ENCODE measurements at places on chromosomes 4 and X.
A peak's percentile ranks its signal among the peaks of the same experiment; 100 is the strongest.

DNA sequence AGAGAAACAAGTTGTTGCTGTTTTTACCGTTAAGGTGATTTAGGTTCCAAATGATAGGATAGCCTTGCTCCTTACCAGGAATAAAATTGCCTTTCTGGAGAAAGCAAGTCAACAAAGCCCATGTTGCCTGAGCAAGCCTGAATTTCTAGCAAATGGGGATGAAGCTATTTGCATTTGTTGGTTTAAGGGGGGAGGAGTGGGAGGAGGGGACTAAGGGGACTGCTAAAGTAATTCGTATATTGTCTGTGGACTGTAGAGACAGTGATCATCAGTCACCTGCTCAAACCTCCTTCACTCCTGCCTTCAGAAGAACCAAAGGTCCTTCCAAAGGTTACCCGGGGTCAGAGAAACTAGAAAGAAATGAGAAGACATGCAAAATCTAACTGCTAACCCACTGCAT, 65.8 kb downstream of the SCML2 start:
- H3K27ac ChIP-seq, result no peak overlapping the region
- no peak for DNase-seq
- no peaks in the 10 kb centered on the region for H3K4me1 ChIP-seq

- H3K27me3 ChIP-seq, result no peaks in the 10 kb centered on the region
- H3K27ac ChIP-seq, result peak overlapping the region; percentile 76
- H3K4me1 ChIP-seq, result peaks cover 23% of the 10 kb centered on the region
- DNase-seq, result peak; percentile 93
- no peaks in the 10 kb centered on the region for H3K36me3 ChIP-seq
Measured at GRCh38 chr4:113435893-113436292, 325.6 kb downstream of the CAMK2D start.

DNA sequence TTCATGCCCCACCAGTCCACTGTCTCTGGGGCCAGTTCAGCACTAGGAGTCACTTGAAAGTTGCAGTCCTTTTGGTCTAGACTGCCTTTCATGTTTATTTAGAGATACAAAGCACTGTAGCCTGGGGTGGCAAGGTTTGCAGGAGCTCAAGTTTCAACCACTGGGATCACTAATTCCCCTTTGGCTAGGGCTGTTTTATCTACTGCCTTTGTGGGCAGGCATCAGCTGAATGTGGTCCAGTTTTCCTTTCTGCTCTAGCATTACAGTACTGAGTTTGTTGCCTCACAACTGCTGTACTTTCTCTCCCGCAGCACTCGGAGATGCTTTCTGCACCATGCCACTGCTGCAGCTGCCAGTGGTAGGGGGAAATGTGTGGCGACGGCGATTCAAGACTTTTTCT, 222.3 kb upstream of the HDX start:
- no peaks in the 10 kb centered on the region for H3K4me1 ChIP-seq
- no peak overlapping the region for H3K27ac ChIP-seq
- H3K36me3 ChIP-seq, result no peaks in the 10 kb centered on the region

- H3K27me3 ChIP-seq, result no peaks in the 10 kb centered on the region
- no peaks in the 10 kb centered on the region for H3K4me1 ChIP-seq
- no peak overlapping the region for H3K4me3 ChIP-seq
- no peaks in the 10 kb centered on the region for H3K36me3 ChIP-seq
- no peak overlapping the region for H3K27ac ChIP-seq
Measured at GRCh38 chr4:83316459-83317165, 18.0 kb downstream of the HPSE start.

DNA sequence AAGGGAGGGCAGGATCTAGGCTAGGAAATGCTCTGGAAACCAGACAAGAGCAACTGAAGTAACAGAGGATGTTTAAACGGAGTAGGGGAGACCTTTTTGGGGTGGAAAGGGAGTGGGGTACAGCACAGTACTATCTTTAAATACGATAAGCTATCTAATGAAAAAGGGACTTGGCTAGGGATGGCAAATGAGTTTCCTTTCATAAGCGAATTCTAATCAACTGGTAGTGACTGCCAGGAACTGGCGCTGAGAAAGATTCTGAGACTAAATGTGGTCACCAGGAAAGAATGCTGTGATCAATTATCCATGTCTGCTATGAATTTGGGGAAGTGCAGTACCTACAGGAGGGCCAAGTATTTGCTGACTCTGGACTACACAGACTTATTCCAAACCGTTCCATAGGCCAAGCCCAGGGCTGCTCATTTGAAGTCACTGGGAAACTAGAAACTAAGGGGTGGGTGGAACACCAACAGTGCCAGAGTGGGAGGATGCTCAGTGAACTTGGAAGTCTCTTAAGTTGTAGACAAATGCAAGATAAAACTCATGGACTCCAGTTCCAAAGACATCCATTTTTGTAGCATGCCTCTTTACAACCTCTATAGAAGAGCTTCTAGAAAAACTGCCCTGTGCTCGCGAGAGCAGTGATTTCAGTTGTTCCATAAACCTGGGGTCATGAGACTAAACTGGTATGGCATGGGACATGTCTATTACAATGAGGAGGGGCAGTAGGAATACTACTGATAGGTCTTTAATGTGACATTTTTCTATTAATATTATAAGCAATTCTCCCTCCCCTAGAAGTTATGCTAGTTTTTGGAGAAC, 2.0 kb downstream of the TRAPPC2 start:
- no peak overlapping the region for H3K27ac ChIP-seq
- H3K4me3 ChIP-seq, result no peak overlapping the region
- DNase-seq, result peak; percentile 5

- H3K27ac ChIP-seq, result no peak overlapping the region
- peaks cover 2% of the 10 kb centered on the region for H3K4me1 ChIP-seq
- DNase-seq, result no peak
- H3K27me3 ChIP-seq, result no peaks in the 10 kb centered on the region
- H3K36me3 ChIP-seq, result no peaks in the 10 kb centered on the region
Measured at GRCh38 chr4:172780566-172781081, 388.0 kb upstream of the GALNT7 start.

- no peak overlapping the region for H3K27ac ChIP-seq
- H3K4me1 ChIP-seq, result no peaks in the 10 kb centered on the region
- no peaks in the 10 kb centered on the region for H3K36me3 ChIP-seq
- no peaks in the 10 kb centered on the region for H3K27me3 ChIP-seq
Measured at GRCh38 chr4:122815248-122815647, 11.4 kb upstream of the FGF2 start.

DNA sequence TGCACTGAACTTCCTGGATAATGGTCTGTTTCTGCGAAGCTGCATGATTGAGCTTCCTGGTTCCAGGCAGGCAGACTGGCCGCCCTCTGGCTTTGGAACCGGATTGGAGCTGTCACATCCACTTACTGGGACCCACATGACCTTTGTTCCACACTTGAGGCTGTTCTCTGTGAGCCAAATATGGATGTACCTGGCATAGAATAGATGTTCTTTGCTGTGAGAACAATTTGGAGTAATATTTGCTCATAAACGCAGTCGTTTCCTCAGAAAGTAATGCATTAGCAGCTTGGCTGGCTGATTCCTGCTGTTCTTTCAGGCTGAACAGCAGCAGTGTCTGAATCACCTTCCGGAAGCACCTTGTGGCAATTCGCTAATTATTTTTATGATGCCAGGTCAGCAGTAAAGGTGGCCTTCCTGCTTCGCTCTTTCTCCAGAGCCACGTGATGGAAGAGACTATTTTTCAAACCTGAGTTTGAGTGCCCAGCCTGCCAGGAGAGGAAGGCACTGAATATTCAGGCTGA, 78.1 kb upstream of the BOD1L1 start:
- no peak for DNase-seq
- no peak overlapping the region for H3K27ac ChIP-seq
- H3K27me3 ChIP-seq, result no peaks in the 10 kb centered on the region
- H3K36me3 ChIP-seq, result no peaks in the 10 kb centered on the region
- H3K4me3 ChIP-seq, result no peak overlapping the region
- no peaks in the 10 kb centered on the region for H3K4me1 ChIP-seq

- peaks cover 10% of the 10 kb centered on the region for H3K27me3 ChIP-seq
- no peak for DNase-seq
- H3K4me3 ChIP-seq, result no peak overlapping the region
- H3K36me3 ChIP-seq, result no peaks in the 10 kb centered on the region
- no peaks in the 10 kb centered on the region for H3K4me1 ChIP-seq
- H3K27ac ChIP-seq, result no peak overlapping the region
Measured at GRCh38 chr4:20889901-20890300, 189.6 kb downstream of the PACRGL start.

DNA sequence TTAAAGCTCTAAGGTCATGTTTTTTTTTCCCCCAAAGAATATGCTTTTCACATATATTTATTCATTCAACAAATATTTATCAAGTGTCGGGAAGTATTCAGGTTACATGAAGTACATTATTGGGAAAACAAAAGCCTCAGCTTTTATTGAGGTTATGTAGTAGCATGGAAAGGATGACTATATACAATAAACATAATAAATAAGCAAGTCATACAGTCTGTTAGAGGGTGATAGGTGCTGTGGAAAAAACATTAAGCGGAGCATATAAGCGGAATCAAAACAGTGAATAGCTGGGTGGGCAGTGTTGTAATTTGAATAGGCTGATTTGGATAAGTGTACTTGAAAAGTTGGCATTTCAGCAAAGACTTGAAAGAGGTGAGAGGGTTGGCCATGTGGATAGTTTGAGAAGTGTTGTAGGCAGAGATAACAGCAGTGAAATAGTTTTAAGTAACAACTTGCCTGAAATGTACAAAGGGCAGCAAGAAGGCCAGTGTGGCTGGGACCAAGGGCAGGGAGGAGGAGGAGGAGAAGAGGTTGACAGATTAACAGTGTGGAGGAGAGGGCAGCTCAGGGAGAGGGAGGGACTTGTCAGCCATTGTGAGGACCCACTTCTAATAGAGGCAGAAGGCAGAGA, 558.7 kb downstream of the SPRY1 start:
- no peak overlapping the region for H3K4me3 ChIP-seq
- no peaks in the 10 kb centered on the region for H3K4me1 ChIP-seq
- DNase-seq, result no peak
- H3K27me3 ChIP-seq, result no peaks in the 10 kb centered on the region
- H3K27ac ChIP-seq, result no peak overlapping the region

GRCh38 chr4:2924286-2924685, 38.9 kb downstream of the NOP14 start:
- H3K4me1 ChIP-seq, result no peaks in the 10 kb centered on the region
- no peak for DNase-seq
- no peak overlapping the region for H3K27ac ChIP-seq
- H3K27me3 ChIP-seq, result no peaks in the 10 kb centered on the region
- H3K4me3 ChIP-seq, result no peak overlapping the region
- H3K36me3 ChIP-seq, result peaks cover 26% of the 10 kb centered on the region

DNA sequence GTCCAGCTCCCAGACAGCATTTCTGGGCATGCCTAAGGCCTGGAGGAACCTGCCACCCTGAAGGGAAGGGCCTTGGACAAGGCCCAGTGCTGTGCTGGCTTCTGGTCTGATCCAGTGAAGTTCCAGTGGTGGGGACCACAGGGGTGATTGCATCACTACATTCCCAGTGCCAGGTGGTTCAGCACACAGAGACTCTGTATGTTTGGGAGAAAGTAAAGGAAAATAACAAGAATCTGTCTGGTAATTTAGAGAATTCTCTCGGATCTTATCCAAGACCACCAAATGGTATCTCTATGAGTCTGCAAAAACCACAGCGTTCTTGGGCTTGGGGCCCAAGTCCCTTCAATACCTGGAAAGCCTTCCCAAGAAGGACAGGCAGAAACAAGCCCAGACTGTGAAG, 131.8 kb upstream of the MAD2L1 start:
- no peaks in the 10 kb centered on the region for H3K4me1 ChIP-seq
- no peak overlapping the region for H3K27ac ChIP-seq
- H3K36me3 ChIP-seq, result no peaks in the 10 kb centered on the region

DNA sequence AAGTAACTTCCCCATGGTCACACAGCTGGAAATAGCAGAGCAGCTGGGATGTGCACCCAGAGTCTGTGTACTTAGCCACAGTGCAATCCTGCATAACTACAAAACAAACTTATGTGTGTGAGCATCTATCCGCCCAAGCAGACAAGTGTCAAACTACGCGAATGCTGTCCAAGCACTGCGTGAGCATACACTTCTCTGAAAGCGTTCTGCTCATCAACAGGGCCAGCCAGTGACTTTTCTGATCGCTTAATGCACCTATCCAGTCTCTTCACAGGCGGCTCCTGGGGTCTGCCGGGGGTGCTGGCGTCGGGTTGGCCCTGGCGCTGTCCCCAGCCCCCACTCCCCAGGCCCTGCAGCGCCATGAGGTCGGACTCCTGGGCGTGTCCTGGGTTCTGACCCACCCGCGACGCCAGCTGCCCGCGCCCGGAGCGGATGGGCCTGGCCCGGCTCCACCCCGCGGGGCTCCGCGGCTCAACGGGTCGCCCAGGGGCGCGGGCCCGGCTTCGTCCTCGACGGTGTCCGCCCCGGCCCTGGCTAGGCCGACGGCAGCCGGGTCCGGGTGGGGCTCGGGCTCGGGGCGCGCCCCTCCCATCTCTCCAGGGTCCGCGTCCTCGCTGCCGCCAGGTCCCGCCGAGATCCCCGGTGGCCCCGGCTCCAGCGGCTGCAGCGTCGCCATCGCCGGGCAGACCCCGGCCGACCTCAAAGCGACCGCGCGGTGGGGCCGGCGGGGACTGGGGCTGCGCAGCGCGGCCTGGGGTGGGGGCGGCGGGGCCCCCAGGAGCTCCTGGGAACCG, 1.3 kb upstream of the ZNF141 start:
- peaks cover 5% of the 10 kb centered on the region for H3K4me1 ChIP-seq
- H3K27ac ChIP-seq, result peak overlapping the region; percentile 91
- peak overlapping the region; percentile 91 for H3K4me3 ChIP-seq
- DNase-seq, result no peak

DNA sequence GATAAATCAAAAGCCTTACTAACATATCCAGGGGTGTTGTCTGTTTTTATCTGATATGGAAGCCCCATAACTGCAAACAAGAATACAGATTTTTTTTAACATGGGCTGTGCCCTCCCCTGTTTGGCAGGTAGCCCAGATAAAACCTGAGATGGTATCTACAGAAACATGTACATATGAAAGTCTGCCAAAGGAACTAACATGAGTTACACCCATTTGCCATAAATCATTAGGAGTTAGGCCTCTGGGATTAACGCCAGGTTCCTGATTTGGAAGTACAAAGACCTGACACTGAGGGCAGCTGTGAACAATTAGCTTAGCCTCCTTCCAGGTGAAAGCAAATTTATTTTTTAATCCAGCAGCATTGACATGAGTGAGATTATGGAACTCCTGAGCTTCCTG, 264.3 kb downstream of the TECRL start:
- H3K36me3 ChIP-seq, result no peaks in the 10 kb centered on the region
- no peak overlapping the region for H3K4me3 ChIP-seq
- DNase-seq, result no peak
- no peaks in the 10 kb centered on the region for H3K27me3 ChIP-seq

- H3K4me1 ChIP-seq, result no peaks in the 10 kb centered on the region
- H3K27ac ChIP-seq, result no peak overlapping the region
- H3K27me3 ChIP-seq, result no peaks in the 10 kb centered on the region
Measured at GRCh38 chrX:78796916-78797315, 49.4 kb downstream of the LPAR4 start.

GRCh38 chr4:148207068-148207467, 235.1 kb downstream of the NR3C2 start:
- no peaks in the 10 kb centered on the region for H3K36me3 ChIP-seq
- no peaks in the 10 kb centered on the region for H3K27me3 ChIP-seq
- H3K27ac ChIP-seq, result no peak overlapping the region
- H3K4me1 ChIP-seq, result peaks cover 19% of the 10 kb centered on the region

DNA sequence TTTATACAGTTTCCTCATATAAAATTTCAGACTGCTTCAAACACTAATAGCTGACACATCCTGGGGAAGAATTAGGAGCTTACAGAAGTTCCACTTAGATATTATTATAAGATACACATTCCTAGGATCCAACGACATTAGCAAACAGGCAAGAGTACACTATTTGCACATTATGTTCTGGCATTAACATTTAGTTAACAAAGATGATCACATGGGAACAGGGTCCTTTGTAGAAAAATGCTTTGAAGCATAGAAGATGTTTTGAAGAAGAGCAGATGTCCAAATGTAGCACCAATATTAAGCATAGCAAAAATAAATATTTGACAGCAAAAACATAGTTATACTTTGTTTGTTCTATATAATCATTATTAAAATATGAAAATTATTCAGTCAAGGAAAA, 52.1 kb downstream of the BTC start:
- no peak overlapping the region for H3K27ac ChIP-seq
- no peaks in the 10 kb centered on the region for H3K27me3 ChIP-seq
- DNase-seq, result no peak
- H3K4me1 ChIP-seq, result no peaks in the 10 kb centered on the region

Measured in A673 (cell line).